ENCODE measurements at places on chromosomes 6 and 20. TPM values are rescaled to one million over a fixed set of nuclear protein-coding genes. Genes with fewer than 3 reads are reported as not detected.

- H3K27ac ChIP-seq, result peak overlapping the region; percentile 95
- H3K27me3 ChIP-seq, result no peaks in the 10 kb centered on the region
- H3K4me3 ChIP-seq, result peak overlapping the region; percentile 91
- DNase-seq, result no peak
- peaks cover 40% of the 10 kb centered on the region for H3K4me1 ChIP-seq
Measured at GRCh38 chr6:134177236-134177635, 124.8 kb upstream of the SLC2A12 start.

DNA sequence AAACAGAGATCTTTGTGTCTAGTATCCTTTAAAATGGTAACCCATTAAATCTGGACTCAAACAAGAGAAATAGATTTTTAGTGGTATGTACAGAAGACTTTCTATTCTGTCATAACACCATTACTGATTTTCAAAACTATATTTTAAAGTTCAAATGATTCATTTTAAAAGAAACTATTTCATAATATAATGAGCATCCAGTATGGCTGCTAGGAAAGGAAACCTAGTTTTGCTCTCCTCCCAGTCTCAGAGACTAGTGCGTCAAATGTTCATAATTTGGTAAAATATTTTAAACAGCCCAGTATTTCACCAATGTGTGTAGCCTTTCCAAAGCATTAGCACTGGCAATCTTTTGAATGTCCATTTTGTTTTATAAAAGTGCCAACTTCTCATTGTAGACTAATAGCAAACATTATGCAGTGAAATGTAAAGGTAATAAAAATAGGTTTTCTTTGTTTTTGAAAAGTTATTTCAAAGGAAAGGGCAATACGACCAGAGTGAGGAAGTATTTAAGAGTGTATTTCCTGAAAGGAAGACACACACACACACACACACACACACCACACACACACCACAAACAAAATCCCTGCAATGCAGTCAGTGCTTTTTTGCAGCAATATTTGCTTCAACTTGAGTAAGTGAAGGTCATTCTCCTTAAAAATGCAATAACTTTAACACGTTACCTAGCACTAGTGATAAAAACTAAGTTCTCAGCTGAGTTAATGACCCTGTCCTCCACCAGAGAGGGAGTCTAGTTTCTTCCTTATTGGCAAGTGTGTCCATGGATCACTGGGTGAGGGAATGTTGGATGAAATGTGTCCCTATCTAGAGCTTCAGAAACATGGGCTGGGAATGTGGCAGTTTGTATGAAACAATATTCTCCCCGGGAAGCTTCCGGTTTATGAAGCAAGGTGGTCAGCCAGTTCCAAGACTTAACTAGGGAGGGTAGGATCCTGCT is 4.6 kb downstream of the PPP1R3G start:
- no peaks in the 10 kb centered on the region for H3K36me3 ChIP-seq
- no peak overlapping the region for H3K27ac ChIP-seq
- peaks cover 50% of the 10 kb centered on the region for H3K27me3 ChIP-seq
- peaks cover 4% of the 10 kb centered on the region for H3K4me1 ChIP-seq
- no peak for DNase-seq

DNA sequence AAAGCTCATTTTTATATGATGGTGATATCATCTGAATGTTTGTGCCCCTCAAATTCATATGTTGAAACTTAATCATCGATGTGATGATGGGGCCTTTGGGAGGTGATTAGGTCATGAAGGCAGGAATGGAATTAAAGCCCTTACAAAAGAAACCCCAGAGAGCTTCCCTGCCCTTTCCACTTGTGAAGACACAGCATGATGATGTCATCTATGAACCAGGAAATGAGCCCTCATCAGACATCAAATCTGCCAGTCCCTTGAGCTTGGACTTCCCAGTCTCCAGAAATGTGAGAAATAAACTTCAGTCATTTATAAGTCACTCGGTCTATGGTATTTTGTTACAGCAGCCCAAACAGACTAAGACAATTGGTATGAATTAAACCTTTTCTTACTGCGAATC is 153.1 kb downstream of the MYB start:
- H3K27ac ChIP-seq, result no peak overlapping the region
- H3K4me3 ChIP-seq, result no peak overlapping the region
- DNase-seq, result no peak

Gene ZNF831
- 3.4 TPM for total RNA-seq

Gene MYT1
- not detected for total RNA-seq

Gene TBX18
- total RNA-seq, result not detected

Data from activated CD4-positive, alpha-beta T cell treated with anti-CD3 and anti-CD28 coated beads, Interleukin-2, amount 10 ng/mL, durations not matched to agents 24 days and 14 days (primary cell).